ENCODE measurements at places on chromosomes 12 and 14. TPM values are rescaled to one million over a fixed set of nuclear protein-coding genes. Genes with fewer than 3 reads are reported as not detected.

The TOMM20L gene
- not detected for total RNA-seq

The PRPF40B gene
- total RNA-seq = 26.8 TPM

The MYO1H gene
- not detected for total RNA-seq

The SMCO2 gene
- total RNA-seq = 0.80 TPM

The EML1 gene
- total RNA-seq = 32.9 TPM

The TSPAN19 gene
- total RNA-seq = not detected

The LTB4R2 gene
- 7.0 TPM for total RNA-seq

The CLEC2A gene
- 3.7 TPM for total RNA-seq

The EP400 gene
- 69.6 TPM for total RNA-seq

DNA sequence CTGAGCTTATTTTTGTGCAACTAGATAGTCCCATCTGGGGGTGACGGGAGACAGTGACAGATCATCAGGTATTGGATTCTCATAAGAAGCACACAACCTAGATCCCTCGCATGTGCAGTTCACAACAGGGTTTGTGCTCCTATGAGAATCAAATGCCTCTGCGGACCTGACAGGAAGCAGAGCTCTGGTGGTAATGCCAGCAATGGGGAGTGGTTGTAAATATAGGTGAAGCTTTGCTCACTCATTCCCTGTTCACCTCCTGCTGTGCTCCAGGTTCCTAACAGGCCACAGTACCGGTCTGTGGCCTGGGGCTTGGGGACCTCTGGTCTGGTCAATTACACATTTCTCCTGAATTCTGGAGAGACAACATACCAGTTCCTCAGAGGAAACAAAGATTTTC is 39.0 kb downstream of the GABARAPL1 start:
- DNase-seq = no peak

- no peak for DNase-seq
Measured at GRCh38 chr12:56766535-56766934, 3.4 kb downstream of the HSD17B6 start.

DNA sequence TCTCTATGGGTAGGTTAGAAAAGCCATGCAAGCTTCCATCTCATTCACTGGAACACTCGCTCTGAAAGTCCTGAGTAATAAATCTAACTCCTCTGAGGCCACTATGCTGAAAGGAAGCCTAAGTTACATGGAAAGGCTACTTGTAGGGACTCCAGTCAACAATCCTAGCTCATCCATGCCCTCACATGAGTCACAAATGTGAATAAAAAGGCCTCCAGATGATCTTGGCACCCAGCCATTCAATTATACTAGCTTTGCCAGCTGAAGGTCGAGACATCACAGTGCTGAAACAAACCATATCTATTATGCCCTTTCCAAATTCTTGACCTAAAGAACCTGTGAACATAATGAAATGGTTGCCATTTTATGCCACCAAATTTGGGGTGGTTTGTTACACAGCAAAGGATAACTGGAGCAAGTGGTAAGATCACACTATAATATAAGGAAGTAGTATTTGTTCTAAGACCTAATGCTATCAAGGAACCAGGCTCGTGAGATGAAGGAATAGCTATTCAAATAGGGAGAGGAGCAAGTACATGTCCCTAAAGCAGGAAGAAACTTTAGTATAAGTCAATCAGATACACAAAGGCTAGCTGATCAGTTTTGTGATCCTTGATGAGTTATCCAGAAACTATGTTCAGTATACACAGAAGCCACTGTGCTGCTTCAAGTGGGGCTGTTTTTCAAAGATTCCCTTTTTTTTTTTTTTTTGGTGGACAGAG is 142.1 kb downstream of the MED13L start:
- DNase-seq = no peak

DNA sequence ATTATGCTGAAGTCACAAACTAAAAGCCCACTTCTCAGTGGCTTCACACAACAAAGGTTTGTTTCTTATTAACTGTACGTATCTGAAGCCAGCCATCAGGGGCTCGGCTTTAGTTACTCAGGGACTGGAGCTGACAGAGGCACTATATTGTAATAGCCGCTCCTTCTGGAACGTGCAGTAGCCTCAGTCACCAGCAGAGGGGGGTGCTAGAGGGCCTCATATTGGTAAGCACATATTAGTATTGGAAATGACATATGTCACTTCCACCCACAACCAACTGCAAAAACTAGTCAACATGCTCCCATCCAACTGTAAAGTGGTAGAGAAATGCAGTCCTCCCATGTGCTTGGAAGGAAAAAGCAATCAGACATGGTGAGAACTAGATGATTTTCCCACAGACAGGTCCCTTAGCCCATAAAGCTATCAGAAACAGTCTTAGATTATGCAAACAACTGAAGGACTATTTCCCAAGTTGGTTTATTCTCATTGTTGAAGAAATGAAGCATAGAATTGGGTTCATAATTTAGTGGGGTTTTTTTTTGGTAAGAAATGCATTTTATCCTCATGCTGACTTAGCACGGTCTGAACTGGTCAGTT is 183.6 kb upstream of the G2E3 start:
- DNase-seq = peak; percentile 85

- no peak for DNase-seq
Measured at GRCh38 chr12:130666645-130667044, 49.5 kb downstream of the RIMBP2 start.

DNA sequence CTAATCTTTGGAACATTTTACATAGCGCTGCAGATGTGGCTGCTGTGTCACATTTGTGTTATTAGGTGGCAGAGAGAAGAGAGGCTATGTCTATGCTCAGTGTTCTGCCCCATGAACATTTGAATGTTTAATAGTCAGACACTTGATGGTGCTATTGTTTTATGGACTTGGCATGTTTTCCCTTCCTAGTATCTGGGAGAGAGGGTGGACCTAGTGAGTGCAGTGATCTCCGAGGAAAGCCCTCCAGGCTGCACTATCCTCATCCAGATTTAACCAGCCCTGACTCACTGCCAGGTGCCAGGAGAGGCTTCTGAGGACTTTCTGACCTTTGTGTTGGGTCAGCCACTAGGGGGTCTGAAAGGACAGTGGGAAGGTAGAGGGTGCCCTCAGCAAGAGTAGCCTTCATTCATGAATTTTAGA is 24.3 kb downstream of the ZFC3H1 start:
- DNase-seq = no peak

- peak; percentile 23 for DNase-seq
Measured at GRCh38 chr14:68624541-68625220, 168.2 kb downstream of the ZFP36L1 start.

DNA sequence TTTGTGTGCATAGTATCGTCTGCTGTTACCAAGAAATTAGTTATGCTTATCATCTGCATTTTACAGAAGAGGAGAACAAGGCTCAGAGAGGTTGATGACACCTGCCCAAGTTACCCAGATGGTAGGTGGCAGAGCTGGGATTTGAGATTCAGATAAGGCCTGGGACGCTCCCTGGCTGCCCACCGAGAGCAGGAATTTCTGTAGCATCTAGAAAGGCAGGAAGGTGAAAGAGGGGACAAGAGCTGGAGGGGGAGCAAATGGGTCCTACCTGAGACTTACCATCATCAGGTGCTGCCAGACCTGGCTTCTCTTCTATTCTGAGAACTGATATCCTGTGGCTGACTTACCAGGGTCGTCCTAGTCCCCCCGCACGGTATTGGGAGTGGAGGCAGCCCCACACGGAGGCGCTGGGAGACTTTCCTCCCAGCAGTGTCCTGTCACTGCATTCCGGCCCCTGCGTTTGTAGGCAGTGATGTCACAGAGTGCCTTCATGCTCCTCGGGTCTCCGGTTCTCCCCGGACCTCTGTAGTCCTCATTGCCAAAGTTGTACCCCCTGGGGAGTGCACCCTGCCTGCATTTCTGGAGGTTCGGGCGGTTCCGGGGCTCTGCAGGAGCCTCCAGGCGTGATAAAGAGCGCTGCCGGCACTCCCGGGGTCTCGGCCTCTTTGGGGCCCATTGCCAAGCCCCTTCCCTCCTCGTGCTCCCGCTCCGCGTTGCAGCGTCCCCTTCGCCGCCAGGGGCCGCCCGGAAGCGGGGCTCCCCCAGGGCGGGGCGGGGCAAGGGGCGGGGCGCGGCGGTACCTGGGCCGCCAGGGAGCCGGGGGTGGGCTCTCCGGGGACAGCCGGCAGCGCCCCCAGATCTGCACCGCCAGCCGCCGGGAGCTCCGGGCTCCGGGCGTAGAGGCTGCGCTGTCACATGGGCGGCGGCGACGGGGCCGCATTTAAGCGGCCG is at the start of gene CABP1:
Gene CABP1, plus strand, starts transcription at position 856 of the 951 bp plus-strand sequence. Its CDS starts 60 bp downstream, at position 916.
- DNase-seq = peak; percentile 87

- no peak for DNase-seq
Measured at GRCh38 chr12:62827855-62828254, 107.1 kb downstream of the PPM1H start.

- DNase-seq = no peak
Measured at GRCh38 chr14:63893701-63894458, 41.1 kb downstream of the SYNE2 start.

- peak; percentile 66 for DNase-seq
Measured at GRCh38 chr12:120314220-120314619, 12.1 kb downstream of the SIRT4 start.

- DNase-seq = no peak
Measured at GRCh38 chr12:103687253-103687652, 100.2 kb downstream of the STAB2 start.

DNA sequence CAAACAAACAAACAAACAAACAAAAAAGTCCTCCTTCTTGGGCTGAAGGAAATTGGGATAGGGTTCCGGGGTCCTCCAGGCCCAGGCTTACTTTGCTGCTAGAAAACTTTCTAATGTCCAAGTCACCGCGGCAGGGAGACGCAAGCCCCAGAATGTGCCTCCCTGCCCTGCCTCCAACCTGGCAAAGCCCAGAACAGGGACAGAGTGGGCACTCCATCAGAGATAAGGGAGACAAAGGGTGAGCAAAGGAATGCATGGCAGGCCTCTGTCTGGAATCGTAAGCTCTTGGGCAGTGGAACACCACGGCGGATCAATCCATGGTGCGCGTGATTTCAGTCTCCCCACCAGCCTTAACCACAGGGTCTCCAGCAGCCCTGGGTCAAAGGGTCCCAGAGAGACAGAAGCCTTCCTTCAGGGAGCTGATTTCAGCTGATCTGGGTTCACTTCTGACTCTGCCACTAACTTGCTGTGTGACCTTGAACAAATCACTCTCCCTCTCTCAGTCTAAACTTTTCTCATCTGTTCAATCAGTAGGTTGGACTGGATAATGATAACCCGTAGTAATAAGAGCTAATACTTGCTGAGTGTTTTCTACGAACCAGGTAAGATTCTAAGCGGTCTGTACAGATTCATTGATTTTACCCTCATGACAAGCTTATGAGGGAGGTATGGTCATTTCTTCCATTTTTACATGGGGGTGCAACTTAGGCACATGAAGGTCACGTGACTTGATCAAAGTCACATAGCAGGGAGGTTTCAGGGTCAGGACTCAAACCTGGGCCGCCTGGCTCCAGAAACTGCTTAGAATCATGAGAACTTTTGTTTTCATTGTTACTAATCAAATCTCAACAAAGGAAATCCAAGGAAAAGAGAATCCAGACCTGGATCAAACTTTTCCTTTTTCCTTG is 12.7 kb downstream of the RILPL1 start:
- no peak for DNase-seq

DNA sequence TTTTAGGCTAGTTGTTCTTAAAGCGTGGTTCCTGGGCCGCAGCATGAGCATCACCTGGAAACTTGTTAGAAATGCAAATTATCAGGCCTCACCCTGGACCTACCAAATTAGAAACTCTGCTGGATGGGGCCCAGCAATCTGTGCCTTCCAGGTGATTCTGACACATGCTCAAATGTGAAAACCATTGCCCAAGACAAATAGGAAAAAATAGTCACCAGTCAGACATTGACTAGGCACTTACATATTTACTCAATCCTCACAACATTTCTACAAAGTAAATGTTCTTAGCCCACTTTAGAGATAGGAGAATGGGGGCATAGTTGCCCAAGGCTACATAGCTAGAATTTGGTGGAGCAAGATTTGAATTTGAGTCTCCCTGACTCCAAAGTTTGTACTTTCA is 3.3 kb downstream of the CELA1 start:
- DNase-seq = no peak

Data from H1 (cell line).